ENCODE measurements at places on chromosomes 2 and 18.
A peak's percentile ranks its signal among the peaks of the same experiment; 100 is the strongest.

- DNase-seq: no peak
Observed at GRCh38 chr2:239961662-239962613, 63.2 kb downstream of the NDUFA10 start.

- DNase-seq: no peak
Observed at GRCh38 chr2:104043864-104044263, 810.1 kb upstream of the POU3F3 start.

GRCh38 chr18:74179623-74180199 is 31.4 kb downstream of the TIMM21 start:
- no peak for DNase-seq

- no peak for DNase-seq
Observed at GRCh38 chr2:240651185-240651584, 25.9 kb downstream of the GPR35 start.

DNA sequence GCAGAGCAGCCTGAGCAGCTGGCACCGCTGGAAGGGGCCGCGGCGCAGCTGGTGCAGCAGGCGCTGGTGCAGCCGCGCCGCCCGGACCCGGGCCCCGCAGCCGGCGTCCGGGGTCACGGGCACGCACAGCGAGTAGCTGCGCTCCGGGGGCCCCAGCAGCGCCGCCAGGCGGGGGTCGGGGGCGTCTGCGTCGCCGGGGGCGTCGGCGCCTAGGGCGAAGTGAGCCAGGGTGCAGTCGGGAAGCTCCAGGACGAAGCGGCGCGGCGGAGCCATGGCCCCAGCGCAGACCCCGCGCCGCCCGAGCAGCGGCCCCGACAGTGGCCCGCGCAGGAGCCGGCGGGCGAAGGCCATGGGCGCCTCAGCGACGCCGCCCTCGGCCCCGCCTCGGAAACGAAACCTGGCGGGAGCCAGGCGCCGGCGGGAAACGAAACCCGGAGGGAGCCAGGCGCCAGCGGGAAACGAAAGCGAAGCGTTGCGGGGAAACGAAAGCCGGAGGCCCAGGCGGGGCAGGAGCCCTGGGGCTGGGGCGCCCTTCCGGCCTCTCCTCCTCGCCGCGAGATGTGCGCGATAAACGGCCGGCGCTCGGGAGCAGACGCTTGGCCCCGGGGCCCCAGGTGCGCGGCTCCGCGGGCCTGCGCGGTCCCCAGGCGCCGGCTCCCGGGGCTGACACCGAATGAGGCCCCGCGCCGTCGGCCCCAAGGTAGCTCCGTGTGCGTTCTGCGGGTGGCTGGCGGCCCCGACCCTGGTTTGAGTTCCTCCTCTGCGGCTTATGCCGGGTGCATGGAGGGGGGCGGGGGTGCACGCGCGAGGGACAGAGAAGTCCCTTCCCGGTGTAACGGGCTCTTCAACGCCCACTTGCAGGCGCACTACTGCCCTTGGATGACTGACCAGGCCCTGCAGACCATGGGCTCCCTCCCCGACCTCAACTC is at the start of gene CMPK2:
Gene CMPK2 (minus strand): TSS at position 562 of the 929 bp plus-strand sequence. CDS start 211 bp downstream, at position 351.
- peak; percentile 78 for DNase-seq

DNA sequence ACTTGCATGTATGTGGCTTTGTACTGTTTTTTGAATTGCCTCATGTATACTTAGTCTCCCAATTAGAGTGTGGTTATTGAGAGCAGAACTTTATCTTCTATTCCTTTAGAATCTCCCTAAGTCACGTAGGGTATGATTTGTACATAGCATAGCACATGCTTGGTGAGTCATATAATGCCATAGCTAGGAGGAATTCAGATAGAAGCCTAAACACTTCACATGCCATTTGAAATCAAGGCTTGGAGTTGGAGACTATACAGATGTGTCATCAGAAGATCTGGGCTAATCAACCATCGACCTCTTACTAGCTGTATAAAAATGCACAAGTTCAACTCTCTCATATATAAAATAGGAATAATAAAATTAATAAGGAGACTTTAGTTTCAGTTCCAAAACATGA is 222.6 kb upstream of the ST6GAL2 start:
- DNase-seq: no peak

DNA sequence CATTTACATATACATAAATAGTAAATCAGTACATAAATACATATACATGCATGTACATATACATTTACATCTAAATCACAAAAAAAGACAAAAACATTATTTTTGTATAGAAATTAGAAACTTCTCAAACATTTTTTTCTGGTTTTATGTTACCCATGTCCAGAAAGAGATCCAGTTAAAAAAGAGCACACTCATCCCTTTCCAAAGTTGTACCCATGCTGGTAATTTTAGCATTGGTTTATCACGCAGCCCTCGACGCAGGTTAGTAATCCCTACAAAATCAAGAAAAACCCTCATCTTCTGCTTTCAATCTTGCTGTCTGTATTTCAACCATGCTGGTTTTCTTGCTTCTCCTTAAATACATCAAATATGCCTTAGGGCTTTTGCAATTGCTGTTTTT is 10.5 kb downstream of the SCN9A start:
- DNase-seq: no peak

DNA sequence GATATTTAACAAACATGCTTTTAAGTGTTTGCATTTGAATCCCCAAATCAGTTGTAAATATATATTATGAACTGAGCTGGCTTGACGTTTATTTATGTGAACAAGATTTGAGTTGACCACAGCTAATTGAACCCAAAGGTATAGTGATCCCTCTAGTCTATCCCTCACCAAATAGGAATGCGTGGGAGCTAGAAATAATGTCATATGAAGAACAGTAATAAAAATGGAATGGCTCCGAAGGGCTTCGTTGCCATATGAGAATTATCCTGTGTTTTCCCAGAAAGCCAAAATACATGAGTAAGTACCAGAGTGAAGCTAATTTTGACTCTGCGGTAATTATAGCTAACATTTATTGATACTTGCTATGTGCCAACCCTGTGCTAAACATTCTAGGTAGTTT is 142.7 kb downstream of the ADCYAP1 start:
- DNase-seq: no peak

- DNase-seq: no peak
Observed at GRCh38 chr2:210337159-210337558, 22.2 kb upstream of the MYL1 start.

GRCh38 chr2:60468382-60469085 is 84.9 kb downstream of the BCL11A start:
- DNase-seq: no peak

- DNase-seq: no peak
Observed at GRCh38 chr18:31990823-31991222, 27.8 kb upstream of the RNF125 start.

- DNase-seq: no peak
Observed at GRCh38 chr2:24315669-24316068, 44.7 kb downstream of the ITSN2 start.

- DNase-seq: no peak
Observed at GRCh38 chr2:27705851-27706622, 42.3 kb downstream of the SLC4A1AP start.

GRCh38 chr2:138622613-138623012 is 121.0 kb downstream of the SPOPL start:
- no peak for DNase-seq

DNA sequence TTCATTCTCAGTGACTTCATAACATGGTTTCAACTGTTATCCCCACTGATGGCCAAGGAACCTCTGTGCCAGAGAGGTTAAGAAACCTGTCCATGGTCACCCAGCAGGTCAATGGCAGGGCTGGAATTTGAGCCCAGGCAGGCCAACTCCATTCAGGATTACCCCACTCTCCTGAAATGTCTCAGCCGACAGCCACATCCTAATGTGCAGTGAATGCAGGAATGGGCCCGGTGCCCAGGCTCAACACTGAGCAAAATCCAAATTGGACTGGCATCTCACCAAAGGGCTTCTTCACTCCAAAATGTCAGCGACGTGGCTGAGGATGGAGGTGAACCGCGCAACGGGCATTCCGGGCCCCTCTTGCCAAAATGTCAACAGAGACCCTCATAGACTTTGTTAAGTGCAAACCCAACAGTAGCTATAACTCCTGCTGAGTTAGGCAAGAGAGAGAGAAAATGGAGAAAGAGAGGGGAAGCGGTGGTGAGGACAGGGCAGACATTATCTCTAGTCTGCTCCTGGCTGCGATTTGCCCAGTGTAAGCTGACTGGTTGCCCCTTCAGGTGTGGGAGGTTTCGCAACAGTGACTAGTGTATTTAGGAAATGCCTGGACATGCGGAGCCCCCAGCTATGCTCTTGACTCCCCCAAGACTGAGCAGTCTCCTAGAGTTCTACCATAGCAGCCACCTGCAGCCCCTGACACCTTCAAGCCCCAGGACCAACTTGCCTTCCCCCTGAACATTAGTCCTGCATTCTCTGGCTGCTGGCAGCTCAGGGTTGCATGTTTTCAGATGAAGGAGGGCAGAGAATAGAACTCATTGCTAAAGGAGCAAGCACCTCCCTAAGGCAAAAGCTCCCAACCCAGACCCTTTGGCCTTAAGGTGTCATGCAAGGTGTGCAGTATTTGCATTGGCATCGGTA is 167.7 kb downstream of the ANAPC1 start:
- no peak for DNase-seq

DNA sequence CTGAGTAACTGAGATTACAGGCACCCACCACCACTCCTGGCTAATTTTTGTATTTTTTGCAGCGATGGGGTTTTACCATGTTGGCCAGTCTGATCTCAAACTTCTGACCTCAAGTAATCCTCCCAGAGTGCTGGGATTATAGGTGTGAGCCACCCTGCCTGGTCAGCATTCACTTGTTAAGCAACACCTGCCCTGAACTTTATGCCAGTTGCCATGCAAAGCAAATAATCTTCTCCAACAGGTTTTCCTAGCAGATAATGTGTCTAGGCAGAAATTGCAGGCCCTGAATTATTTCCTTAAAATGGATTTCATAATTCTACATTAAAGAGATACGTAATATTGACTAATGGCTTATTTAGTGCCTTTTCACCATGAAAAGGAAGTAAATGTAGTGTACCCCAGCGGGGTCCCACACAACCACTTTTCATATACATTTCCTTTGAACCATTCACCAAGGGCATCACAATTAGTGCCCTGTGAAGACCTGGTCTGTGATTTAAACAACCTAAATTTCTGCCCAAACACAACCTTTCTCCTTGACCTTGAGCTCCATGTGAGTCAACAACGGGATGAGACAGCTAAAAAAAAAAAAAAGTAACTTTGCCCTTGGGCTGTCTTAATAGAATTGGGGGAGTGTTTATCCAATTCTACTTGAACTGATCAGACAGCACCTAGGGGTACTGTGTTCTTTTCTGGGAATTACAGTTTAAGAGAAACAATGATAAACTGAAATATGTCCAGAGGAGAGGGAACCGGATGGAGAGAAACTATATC is 41.6 kb downstream of the EEF1B2 start:
- DNase-seq: no peak

- no peak for DNase-seq
Observed at GRCh38 chr2:201707142-201707541, 8.7 kb upstream of the MPP4 start.

GRCh38 chr2:109126501-109126860 is 2.5 kb upstream of the SH3RF3 start:
- no peak for DNase-seq
